NCI-H2107 (cell line): ENCODE measurements at places on chromosomes 5 and 9.

DNA sequence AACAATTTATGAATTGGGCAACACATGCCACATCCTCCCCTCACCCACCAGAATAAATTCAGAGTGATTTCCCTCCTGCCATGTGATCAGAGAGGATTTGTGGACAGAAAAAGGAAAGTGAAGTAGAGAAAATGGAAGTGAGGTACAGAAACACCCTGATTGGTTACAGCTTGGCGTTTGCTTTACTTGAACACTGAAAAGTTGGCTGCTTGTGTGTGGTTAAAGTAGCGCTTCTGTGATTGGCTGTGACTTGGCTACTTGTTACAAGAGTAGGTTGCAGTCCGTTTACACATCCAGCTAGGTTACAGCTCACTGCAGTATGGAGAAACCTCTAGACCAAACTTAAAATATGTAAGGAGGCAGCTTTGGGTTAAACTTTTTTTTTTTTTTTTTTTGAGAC is 205.2 kb upstream of the ZNF608 start:
- DNase-seq = no peak

DNA sequence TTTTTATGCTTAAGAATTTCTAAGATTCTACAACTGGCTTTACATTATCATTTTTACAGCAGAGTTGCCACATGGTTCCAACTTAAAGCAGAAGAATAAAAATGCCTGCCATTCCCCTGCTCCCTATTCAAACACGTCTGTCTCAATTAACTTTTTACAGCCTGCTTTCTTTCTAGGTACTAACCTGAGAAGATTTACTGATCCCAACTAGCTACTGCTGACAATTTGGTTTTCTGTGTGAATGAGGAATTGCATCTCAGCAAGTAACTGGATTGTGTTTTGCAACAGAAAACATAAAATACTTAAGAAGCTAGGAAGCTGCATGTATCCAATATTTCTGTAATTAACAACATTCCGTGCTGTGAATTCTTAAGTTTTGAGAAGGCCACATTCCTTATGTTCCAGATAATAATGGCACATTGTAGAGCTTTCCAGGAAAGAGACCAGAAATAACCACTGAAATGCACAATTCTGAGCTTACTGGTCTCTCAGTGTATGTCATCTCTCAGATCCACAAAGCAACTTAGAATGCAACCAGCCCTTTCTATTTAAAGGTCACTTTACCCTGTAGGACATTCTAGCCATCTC is 306.8 kb upstream of the NMUR2 start:
- DNase-seq = no peak

DNA sequence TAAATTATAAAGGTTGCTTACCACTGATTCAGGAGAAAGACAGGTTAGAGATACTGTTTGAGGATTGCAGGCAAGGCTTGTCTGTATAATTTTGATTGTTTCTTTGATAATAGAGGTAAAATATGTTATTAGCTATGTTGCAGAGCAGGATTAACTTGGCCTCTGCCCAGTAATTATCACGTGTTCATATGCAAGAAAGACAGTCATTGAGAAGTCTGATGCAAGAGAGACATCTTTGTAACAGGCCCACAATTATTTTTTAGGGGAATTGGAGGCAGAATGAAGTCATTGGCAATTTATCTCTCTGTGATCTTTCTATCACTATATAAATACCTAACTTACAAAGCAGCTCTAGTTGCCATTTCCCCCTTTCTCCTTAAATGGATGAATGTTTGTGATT is 46.0 kb downstream of the SLC44A1 start:
- no peak for DNase-seq

GRCh38 chr5:132411304-132412013 is 41.9 kb downstream of the SLC22A5 start:
- no peak for DNase-seq

- no peak for DNase-seq
These were observed 105.0 kb upstream of the WWC1 start for GRCh38 chr5:168186289-168187074.

GRCh38 chr5:151432210-151432609 is 15.2 kb upstream of the SLC36A1 start:
- DNase-seq = no peak

DNA sequence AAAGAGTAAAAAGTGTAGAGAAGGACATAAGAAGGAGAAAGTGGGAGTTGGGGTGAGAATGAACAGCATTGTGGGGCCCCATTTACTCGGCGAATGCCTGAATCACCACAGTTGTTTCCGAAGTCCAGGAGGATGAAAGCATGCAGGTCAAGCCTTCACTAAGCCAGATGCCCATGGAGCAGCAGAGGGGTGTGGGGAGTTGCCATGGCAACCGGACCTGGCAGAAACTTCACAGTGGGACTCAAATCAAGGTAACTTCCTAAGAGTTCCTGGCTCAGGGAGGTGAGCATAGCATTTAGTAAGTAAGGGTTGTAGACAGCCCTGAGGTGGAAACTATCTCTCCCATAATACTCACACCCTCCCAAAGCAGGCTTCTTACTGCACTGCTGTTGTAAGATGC is 357.1 kb downstream of the TRIM32 start:
- no peak for DNase-seq

DNA sequence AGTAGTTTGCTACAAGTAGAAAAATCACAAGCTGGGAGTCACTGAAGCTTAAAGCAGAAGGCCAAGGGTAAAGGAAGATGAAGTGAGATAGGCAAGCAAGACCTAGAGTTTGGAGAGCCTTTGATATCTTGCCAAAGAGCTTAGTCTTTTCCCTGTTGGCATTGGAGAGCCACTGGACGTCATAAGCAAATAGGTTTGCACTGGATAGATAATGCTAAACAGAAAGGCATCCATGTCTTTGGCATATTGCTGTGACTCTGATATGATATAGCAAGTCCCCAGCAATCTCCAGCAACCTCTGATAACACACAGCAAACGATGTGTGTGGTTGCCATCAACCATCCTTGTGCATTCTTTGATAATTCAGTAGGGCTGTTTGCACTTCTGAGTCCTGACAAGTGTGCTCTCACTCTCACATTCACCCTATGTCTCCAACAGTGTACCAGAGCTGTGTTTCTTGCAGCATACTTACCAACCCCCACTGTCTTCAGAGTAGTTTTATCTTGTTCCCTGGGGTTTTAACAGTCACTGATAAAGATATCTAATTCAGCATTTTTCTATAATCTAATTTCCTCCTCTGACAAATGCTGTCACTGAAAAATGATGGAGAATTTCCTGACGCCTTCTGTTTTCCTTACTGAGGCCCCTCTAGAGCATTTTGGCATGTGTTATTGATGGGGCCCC is 16.9 kb upstream of the FREM1 start:
- DNase-seq = no peak

DNA sequence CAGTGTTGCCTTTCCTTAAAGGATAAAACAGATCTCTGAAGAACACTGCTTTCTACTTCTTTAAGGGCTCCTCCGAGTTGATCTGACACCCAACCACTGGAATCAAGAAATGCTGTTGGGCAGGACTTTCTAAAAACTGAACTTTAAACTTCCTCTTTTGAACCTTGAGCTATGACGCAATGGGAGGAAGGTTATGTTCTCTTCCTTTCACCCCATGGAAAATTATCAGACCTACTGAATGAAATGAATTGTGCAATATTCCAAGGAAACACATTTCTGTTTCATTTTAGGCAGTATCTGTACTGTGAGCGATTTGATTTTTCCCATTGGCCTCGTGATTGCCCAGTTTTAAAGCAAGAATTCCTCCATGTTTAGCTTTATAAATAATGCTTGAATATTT is 206.0 kb upstream of the PRR16 start:
- no peak for DNase-seq

DNA sequence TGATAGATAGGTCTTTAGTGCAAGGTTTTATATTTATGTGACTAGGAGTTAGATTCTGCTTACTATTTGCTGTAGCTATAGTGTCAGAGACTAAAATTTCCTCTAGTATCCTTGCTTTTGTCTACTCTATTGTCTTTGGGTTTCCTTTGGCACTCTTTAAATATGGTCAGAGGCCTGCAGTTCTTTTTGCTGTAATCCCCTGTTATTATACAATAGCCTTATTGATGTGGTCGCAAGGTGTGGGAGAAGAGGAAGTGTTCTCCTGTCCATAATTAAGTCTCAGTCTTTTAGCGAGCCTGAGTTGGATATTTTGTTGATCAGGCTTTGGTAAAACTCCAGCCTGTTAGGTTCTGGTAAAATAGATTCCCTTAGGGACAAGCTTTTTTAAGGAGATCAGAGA is 34.9 kb downstream of the LURAP1L start:
- no peak for DNase-seq

DNA sequence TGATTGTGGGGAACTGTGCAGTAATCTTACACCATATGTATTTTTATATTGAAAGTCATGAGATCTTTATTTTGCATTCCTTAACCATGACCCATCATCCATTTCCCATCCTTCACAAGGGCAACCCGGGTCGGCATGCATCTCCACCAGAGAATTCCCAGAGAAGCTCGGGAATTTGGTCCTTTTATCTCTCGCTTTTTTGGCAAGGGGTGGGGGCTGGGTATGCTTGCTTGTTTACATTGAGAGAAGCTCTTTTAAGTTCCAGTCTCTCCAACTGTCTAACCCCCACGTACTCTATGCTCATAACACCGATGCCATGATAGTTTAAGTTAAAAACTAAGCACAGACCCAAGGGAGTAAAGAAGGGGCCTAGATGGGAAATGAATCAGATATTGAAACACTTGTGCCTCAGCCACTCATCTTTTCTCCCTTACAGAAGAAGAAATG is 109.9 kb upstream of the NFIB start:
- no peak for DNase-seq

GRCh38 chr9:137128862-137129455 is 10.0 kb upstream of the GRIN1 start:
- DNase-seq = no peak

DNA sequence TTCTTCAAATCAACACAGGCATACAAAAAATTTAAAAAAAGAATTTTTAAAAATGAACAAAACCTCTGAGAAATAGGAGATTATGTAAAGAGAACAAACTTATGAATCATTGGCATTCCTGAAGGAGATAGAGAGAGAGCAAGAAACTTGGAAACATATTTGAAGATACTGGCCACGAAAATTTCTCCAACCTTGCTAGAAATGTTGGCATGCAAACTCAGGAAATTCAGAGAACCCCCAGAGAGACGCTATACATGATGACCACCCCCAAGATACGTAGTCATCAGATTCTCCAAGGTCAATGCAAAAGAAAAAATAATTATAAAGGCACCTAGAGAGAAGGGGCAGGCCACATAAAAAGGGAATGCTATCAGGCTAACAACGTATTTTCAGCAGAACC is 472.5 kb downstream of the MTRR start:
- DNase-seq = no peak

DNA sequence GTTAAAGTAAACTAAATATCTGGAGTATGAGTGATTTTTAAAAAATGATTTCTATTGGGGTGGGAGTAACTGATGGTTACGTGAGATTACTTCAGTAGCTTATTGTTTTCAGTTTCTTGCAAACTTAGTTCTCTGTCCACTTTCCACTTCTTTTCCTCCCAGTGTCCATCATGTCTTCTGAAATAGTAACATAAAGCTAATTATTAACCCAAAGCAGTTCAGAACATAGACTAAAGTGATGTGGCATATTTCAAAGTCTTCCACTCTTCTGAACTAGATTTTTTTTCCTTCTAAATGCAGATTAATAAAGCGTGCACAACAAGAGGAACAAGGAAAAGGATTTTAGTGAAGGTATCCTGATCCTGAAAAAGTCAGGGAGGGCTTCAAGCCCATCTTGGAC is 114.1 kb downstream of the MAN2A1 start:
- no peak for DNase-seq

GRCh38 chr5:37568893-37569292 is 189.8 kb downstream of the WDR70 start:
- DNase-seq = no peak

GRCh38 chr5:59838067-59838466 is 55.5 kb downstream of the PDE4D start:
- DNase-seq = no peak

DNA sequence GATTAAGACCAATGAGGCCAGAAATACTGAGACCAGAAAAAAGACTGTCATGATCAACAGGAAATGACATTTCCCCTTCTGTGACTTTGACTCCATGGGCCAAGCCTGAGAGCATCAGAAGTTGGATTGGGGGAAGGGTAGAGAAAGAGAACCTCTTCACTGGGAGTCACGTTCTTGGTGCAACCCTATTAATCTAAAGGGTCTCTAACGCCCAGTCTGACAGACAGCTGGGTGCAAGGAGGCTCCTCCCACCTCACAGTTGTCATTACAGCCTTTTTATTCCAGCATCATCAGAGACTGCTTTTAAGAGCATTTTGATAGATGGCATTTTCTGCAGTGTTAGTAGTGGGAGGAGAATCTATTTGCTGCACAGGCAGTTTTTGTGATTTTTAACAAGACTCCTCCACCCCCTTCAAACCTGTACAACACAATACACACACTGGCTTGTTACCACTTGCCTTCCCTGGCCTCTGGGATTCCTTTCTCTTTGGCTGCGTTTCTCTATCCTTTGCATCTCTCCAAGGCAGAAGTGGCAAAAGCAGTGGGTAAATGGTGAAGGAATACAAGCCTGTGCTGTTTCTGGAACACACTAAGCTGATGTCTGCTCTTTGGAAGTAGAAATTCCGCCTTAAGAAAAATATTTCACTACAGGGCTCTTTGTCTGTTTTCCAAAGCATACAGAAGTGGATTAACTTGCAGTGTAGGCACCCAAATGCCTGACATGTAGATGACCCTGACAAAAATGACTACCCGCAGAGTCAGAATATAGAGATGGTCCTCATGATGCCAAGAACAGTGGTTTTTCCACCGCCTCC is 310.4 kb upstream of the ZNF608 start:
- DNase-seq = no peak

DNA sequence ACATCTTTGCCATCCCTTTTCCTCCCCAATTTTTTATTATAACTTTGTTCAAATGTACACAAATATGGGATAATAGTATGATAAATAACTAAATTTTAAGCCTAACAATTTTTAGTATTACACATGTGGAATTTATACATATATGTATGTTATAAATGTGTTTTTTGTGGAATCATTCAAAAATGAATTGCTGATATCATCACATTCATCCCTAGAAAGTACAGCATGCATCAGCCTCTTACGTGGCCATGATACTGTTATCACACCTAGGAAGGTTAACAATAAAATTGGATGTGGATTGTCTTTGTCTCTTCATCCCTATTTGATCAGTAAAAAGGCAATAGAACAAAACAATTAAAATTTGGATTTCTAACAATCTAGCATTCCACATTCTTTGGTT is 73.7 kb upstream of the DAP start:
- DNase-seq = no peak

DNA sequence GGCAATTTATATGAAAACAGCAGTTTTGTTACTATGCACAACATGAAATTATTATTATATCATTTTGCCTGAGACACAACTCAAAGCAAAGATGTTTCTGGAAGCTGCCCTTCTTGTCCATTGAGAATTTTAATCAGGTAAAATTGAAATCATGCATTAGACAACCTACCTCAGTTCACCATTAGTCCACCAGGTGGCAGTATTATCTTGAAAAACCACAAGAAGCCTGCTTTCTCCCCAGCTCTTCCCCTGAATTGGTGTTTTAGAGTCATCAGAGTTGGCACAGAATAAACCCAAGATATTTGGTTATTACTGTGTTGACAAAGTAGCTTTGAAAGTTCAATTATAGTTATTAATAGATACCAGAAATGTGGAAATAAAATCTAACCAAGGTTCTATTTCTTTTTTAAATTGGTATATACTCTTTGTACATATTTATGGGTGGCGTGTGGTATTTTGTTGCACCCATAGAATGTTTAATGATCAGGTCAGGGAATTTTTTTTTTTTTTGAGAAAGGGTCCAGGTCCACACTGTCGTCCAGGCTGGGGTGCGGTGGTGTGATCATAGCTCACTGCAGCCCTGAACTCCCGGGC is 25.7 kb downstream of the UTP15 start:
- peak; percentile 2 for DNase-seq
